ENCODE measurements at places on chromosomes 1 and 21.

- DNase-seq = no peak
Observed at GRCh38 chr1:86489242-86489878, 20.6 kb downstream of the CLCA1 start.

- no peak for DNase-seq
Observed at GRCh38 chr1:944341-945325, 14.4 kb downstream of the NOC2L start.

DNA sequence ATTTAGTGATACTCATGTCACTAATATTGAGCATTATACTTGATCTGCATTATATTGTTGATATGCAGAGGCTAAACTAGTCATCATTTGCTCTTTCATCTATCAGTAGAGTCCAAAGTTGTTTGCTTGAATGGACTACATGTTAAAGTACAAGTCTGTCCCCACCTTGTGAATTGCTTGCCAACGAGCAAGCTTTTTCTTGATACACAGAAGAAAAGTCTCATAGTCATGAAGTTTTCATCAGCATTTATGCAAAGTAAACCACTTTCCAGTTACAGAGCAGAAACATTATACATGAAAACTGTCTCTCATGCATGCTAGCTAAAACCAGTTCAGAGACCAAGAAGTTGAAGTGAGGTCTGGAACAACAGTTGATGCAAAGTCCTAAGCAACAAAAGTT, 13.0 kb downstream of the SFPQ start:
- DNase-seq = no peak

GRCh38 chr1:18411820-18412641, 68.7 kb upstream of the KLHDC7A start:
- DNase-seq = no peak

DNA sequence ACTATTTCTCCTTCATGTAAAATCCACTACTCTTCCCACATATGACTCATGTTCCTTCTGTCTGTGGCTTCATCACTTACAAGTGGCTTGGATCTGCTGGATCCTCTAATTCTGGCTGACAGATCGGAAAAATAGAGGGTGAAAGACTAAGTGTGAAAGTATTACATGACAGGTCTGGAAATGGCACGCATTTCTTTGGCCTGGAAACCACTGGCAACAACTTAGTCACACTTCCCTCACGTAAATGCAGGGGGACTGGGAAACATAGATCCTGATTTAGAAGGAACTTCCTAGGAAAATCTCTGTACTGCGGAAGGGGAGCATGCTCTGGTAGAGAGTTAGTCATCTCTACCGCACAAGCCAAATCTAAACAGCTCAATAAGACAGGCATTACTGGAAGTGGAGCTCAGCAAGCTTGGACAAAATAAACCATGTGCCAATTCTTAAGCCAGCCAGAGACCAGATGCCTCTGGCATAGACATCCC, 305.4 kb upstream of the PTBP2 start:
- no peak for DNase-seq

- DNase-seq = no peak
Observed at GRCh38 chr1:157073944-157074685, 25.5 kb downstream of the ETV3L start.

DNA sequence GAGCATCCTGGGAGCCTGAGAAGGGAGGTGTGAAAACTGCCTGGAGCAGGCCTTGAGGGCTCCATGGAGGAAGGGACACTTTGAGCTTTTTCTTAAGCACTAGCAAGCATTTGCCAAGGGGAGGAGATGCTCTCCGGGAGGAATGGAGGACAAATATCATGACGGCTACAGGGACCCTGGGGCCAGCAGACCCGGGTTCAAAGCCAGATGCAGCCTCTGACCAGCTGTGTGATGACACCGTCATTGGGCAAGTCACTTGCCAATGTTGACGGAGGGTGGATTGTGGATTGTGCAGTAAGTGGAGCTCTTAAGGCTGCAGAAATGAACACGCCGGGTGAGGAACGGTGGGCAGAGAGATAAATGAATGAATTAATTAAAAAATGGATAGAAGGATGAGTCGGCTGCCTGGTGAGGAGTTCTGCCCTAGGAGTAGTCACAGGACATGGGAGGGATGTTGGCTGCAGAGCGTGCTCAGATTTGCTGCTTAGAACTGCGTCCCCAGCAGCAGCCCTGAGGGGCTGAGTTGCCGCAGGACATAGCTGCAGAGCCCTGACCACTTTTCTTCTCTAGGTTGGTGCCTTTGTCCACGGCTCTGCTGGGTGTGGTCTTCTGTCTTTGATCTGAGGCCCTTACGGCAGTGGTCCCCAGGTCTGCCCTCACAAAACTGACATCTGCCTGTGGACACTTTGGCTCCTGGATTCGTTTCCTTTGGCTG, 507.6 kb downstream of the NPHP4 start:
- DNase-seq = no peak

GRCh38 chr1:117652421-117652820, 46.6 kb downstream of the TENT5C start:
- no peak for DNase-seq

DNA sequence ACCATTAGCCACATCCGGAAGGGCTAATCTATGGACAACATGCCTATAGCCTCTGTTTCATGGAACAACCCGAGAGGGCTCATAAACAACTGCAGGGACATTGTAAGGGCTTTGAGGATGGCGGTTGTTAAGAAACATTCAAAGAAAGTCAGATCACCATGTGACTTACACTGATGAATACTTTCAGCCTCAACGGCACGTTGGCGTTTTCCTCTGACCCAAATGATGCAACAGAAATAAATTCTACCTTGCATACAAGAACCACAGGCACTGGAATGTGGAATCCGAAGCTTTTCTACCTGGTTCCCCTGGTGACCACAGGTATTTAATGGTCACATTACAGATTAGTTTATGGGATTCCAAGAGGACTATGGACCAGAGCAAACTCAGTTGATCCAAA, 107.0 kb downstream of the CLIC6 start:
- no peak for DNase-seq

DNA sequence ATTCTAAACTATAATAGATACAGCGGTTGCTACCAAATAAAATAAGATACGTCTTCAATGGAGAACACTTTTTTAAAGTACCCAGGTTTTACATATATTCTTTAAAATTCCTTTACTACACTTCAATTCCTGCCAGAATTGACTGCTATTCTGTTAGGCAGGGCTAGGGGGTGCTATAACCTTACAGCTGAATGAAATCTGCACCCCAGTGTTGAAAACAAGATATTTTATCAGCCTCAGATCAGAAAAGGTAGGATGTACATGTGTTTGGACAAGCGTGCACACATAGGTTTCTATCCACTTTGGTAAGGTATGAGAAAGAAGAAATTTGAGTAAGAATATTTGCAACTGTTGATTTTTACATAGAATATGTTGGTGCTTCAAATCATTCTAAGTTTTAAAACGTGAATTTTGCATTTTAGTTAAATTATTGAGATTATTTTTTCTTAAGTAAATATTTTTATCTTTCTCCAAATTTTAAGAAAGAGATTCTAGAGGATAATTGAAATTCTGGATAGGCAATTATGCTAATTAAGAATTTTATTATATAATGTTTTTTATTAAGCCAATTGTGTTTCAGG, 490.8 kb upstream of the ADGRL4 start:
- DNase-seq = peak; percentile 9

DNA sequence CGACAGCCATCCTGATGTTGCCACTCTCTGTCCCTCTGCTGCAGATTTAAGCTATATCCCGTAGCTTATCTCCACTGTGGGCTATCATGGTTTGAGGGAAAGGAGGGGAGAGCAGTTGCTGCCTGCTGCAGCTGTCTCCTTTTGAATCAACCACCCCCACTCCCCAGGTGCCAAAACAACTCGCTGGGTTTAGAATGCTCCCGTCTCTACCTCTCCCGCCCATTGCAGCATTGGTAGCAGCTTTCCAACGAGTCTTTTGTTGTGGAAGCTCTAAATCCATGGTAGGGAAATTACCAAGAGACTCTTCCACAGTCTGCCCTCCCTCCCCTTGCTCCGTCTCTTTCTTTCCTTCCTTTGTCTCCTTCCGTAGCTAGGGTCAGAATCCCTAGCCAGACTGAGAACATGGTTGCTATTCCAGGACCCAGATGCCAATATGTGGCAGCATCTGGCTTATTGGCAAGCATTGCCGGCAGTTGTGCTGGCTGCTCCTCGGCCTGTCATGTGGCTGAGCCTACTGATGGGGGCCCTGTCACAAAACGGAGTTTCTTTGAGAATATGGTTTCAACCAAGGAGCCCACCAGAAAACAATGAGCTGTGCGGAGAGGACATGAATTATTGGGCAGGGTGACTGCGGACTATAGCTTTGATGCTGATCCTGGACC, 230.7 kb downstream of the RPS6KC1 start:
- DNase-seq = no peak

DNA sequence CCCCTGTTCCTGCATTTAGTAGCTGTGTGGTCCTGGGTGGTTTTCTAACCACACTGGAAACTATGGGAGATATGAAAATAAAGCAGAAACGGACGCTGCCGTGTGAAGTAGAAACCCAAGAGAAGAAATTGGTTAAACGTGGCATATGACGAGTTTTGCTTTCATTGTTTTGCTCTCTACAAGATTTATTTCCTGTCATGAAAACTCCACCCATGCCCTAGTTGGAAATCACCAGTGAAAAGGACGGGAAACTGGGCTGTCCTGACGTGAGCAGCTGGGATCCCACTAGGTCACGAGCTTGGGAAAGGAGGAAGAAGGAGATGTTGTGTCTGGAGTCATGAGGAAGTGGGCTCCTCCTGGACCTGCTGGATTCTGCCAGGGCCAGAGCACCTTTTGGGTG, 120.8 kb upstream of the GADD45A start:
- no peak for DNase-seq

DNA sequence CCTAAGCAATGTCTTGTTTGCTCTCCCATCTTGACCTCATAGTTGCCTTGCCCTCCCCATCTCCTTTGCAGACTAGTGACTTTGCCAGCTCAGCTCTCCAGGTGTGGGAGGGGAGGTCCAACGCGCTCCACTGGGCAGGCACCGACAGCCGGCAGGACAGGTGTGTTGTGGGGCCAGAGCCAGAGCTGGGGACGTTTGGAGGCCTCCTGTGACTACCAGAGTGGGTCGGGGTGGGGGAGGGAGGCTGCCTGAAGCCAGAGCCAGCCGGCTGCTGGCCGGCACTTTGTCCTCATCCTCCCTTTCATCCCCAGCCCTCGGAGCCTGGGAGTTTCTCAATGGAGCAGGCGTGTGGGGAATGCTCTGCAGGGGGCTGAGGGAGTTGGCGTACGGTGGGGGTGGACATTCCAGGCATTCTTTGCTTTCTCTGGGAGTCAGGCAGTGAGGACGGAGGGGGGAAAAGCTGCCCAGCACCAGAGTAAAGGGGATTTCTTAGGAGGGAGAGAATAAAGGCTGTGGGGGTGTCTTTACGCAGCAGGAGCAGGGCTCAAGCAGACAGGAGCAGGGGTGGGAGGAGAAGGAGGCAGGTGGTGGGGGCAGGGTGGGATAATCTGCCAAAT, 20.2 kb downstream of the NUAK2 start:
- DNase-seq = peak; percentile 87

GRCh38 chr1:42743317-42744147, 3.5 kb upstream of the CLDN19 start:
- DNase-seq = no peak

- DNase-seq = no peak
Observed at GRCh38 chr1:201937624-201938213, 8.6 kb downstream of the LMOD1 start.

GRCh38 chr1:58857680-58858673, 74.1 kb upstream of the JUN start:
- DNase-seq = no peak

GRCh38 chr1:3915551-3916121, 15.6 kb upstream of the C1orf174 start:
- DNase-seq = no peak

DNA sequence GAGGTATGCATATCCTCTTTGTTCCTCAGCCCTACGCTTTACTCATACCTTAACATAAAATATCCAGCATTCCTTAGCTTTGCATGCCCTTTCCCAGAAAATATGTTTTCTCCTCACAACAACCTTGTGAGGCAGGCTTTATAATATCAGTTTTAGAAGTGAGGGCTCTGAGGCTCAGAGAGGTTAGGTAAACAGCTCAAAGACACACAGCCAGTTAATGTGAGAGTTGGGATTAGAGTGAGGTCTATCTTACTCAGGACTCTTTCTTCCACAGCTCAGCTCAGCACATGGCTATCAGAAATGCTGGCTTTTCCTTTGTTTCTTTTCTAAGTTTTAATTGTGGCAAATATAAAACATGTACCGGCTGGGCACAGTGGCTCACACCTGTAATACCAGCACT, 27.9 kb downstream of the CSF1 start:
- no peak for DNase-seq

DNA sequence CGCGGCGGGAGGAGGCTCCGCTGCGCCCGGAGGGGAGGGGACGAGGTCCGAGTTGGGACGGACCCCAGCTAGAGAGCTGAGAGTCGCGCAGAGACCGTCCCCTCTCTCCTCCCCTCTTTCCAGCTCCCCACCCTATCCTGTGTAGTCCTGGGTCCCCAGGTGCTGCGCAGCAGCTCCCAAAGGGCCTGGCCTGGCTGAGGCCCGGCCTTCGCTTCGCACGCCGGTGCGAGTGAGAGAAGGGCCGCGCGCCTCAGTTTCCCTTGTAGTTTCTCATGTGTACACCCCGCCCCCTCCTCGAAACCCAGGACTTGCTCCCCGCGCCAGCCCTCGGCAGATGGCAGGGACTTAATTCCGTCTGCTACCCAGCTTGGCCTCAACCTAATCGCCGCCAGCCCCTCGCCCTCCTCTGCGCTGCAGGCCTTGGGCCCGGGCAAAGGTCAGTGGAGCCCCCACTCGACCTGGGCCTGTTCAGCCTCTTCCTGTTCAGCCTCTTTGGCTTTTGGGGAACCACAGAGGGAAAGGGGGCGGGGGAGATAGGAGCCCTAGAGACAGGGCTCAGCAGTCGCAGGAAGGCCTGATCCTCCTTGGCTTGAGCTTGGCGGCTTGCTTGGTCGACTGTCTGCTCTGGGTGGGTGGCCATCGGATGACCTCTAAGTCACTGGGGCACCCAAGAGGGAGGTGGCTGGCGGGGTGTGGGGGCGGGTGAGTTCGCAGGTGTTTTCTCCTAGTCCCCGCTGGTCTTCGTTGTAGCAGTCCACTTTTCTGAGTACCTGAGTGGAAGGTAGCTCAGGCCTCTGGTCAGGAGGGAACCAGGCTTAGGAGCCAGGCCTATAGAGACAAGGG, 1.0 kb downstream of the ZNF687 start:
- no peak for DNase-seq
